ENCODE measurements at places on chromosomes 11 and 22.

- DNase-seq: no peak
Observed at GRCh38 chr11:132683602-132684001, 848.7 kb downstream of the OPCML start.

- no peak for DNase-seq
Observed at GRCh38 chr22:23803001-23803819, 16.4 kb downstream of the SMARCB1 start.

DNA sequence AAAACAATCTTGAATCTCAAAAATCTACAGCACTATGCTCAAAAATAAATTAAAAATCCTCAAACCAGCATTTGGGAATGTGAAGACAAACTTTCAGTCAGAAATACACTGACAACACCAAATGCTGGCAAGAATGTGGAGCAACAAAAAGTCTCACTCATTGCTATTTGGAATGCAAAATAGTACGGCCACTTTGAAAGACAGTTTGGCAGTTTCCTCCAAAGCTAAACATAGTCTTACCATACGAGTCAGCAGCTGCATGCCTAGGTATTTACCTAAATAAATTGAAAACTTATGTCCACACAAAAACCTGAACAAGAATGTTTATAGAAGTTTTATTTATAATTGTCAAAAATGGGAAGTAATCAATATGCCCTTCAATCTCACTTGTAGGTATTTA, 904.2 kb upstream of the LRRC4C start:
- DNase-seq: no peak

DNA sequence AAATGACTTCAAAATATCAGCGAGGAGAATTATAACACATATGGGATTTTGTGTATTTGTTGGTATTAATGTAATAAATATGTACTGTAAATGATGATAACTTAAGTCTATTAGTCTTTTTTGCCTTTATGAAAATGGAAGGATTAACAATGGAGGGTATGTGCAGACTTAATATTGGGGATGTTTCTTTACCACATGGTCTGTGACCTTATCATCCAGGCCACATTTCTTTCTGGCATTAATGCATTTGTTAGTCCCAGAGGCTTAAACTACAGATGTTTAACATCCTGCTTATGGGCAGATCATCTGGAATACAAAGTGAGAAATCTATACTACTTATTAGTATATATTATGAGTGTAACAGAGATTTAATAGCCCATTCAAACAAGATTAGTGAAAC, 64.6 kb downstream of the SOX6 start:
- DNase-seq: no peak

- no peak for DNase-seq
Observed at GRCh38 chr11:58192229-58192628, 3.4 kb downstream of the OR9Q2 start.

DNA sequence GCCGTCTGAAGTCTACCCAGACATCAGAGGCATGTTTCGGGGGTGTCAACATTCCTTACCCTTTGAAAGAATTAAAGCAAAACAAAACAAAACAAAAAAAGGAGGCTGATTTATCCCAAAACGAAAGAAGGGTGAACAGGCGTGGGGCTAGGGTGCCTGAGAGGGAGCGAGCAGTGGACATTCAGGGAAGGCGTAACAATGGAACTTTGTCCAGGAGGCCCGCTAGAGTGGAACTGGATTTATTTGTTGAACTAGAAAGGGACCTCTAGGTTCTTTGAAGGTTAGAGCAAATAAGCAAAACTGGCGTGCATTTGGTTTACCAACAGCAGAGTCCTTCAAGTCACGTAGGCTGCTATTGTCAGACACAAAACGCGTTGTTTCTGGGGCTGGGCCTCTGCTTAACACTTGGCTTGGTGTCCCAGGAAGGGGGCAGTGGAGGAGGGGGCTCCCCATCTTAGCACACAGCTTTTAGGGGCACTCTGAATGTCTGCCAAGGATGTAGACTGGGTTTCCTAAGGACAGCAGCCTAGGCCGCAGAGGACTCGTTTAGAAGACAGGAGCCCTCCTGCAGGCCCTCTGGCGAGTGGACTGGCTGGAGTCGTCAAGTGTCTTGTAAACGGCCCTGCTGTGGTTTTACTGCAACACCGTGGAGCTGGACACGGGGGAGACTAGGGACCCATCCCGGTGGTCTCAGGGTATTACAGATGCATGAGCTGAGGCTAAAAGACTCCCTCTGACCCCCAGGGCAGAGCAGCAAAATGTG, 203.7 kb upstream of the SORL1-AS1 start:
- no peak for DNase-seq

DNA sequence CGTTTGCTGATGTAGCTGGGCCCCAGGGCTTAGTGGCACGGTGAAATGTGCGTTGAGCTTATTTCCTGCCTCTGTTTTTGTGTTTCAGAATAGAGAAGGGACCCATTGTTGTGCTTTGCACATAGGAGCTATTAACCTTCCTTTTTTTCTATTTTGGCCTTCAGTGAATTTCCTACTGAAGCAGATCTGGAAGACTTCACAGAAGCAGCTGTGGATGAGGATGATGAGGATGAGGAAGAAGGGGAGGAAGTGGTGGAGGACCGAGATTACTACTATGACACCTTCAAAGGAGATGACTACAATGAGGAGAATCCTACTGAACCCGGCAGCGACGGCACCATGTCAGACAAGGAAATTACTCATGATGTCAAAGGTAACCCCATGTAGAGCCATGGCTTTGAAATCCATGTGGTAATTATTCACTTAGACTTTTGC, 37.4 kb upstream of the ST14 start:
- DNase-seq: no peak

- no peak for DNase-seq
Observed at GRCh38 chr11:44463751-44464150, 101.7 kb upstream of the CD82 start.

DNA sequence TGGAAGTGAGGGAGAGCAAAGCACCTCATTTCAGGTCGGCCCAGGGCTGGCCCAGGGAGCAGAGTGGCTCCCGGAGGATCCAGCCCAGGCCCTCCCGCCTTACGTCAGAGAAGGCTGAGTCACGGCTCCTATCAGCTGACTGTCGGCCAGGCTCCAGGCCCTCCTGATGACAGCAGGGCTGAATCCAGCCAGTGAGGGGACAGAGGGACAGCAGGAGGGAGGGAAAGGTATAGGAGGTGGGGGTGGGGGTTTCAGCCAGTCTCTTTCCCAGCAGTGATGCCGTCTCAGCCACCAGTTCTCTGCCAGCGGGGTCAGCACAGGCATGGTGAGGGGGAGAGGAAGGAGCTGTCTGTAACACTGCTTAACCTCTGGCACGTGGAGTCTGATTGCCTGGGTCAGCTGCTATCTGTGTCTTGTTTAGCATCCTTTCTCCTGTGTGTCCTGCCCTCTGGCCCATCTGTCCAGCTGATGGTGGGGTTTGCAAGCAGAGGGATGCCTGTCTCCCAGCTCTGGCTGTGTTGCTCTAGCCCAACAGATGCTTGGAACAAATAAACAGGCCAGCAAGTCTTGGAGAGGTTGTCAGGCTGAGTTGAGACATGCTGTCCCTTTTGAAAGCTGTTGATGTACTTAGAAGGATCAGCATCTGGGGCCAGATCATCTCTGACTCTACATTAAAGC, 74.0 kb downstream of the ADAMTS15 start:
- no peak for DNase-seq

DNA sequence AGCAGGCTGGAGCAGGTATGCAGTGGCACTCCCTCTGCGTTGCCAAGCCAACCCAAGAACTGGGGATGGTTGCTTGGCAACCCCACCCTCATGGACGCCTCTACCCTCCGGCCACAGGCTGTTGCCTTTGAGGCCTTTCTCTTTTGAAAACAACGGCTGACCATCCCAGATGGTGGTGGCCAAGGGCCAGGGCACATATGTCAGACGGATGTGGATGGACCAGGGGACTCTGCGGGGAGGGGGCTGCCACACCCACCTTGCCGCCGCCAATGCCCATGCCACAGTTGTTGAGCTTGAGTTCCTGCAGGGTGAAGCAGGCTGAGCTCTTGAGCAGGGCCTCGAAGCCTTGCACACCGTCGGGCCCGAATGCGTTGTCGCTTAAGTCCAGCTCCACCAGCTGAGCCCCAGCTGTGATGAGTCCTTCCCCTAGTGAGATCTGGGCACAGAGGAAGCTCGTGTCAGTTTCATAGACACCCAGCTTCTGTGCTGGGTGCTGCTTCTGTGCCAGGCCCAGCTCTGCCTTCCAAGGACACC, 21.5 kb downstream of the RANGAP1 start:
- no peak for DNase-seq

- no peak for DNase-seq
Observed at GRCh38 chr11:27354359-27354965, 8.6 kb downstream of the CCDC34 start.
